ENCODE measurements at places on chromosomes 7 and 10. TPM values are rescaled to one million over a fixed set of nuclear protein-coding genes. Genes with fewer than 3 reads are reported as not detected.

The HTR7 gene
- 0.16 TPM for total RNA-seq

The TMEM130 gene
- total RNA-seq: not detected

The CALHM3 gene
- total RNA-seq: not detected

The ATE1 gene
- 24.4 TPM for total RNA-seq

The PNLIPRP1 gene
- not detected for total RNA-seq

The NPC1L1 gene
- not detected for total RNA-seq

The WNT8B gene
- 0.16 TPM for total RNA-seq

The TUBAL3 gene
- total RNA-seq: not detected

The CCL24 gene
- total RNA-seq: not detected

The GIMAP1 gene
- 5.6 TPM for total RNA-seq

DNA sequence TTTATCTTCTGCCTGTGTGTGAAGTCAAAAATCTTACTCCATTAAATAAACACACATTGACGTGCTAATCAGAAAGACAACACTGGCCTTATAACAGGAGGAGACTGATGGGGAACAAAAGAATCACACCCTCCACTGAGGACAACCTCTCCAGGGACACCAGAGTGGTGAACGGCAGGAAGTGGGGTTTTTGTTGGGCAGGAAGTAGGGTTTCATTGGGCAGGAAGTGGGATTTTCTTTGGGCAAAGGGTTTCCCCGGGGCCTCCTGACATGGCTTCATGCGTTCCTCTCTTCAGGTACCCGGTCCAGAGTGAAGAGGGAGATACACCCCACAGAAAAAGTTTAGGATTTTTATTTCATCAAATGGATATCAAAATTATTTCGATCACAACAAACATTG lies 30.6 kb downstream of the ADARB2 start:
- no peak for ATAC-seq

- ATAC-seq: no peak
Observed at GRCh38 chr10:38072552-38072951, 21.6 kb upstream of the ZNF37A start.

DNA sequence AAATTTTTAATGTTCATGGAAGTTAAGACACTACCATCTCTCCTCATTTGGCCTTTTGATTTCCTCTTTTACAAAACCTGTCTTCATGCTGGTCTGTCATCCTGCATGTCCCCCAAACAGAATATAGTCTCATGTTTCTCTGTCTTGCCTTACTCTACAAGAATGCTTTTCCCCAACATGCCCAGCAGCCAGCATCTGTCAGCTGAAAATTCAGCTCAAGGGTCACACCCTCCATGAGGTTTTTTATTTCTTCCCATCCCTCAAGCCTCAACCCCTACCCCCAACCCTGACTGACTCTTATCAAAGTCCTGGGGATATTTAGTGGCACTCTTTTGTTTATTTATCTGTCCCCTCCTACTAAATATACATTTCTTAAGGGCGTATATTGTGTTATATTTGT lies 202.0 kb downstream of the ANK3 start:
- ATAC-seq: no peak

GRCh38 chr7:50731703-50732582 lies 50.8 kb downstream of the GRB10 start:
- ATAC-seq: no peak

- ATAC-seq: no peak
Observed at GRCh38 chr7:66539902-66540375, 88.7 kb upstream of the KCTD7 start.

GRCh38 chr7:30630986-30631385 lies 36.3 kb downstream of the GARS1 start:
- no peak for ATAC-seq

DNA sequence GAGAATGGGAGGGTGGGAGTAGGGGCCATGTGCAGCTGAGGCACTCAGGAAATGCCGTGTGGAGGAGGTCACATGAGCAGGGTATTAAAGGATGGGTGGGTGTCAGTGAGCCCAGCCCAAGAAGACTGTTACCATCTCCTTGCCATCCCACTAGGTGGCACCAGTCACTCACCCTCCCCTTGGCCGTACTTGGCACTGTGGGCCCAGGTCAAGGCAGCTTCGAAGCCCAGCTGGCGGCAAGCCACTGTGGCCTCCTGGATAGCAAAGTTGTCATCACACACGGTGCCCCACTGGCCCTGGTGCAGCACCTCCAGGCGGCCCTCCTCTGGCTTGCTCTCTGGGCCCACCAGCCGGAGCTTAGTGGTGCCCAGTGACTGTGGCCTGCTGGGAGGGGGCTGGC lies 5.4 kb downstream of the LOXL4 start:
- ATAC-seq: no peak

DNA sequence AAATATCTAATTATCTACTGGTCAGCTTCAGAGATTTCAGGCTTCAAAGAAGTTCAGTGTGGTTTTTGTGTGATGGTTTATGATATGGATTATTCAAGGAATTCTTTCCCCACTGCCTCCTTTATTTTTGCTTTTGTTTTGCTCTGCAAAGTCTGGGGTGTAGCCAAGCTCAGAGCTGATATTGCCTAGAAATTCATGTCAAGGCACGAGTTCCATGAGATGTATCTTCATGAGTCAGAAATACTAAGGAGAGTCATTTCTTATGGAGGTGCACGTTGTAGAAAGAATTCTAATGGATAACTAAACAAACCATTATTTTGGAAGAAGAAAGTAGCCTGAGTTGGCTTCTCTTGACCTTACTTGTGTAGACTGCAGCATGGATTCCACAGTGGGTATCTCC lies 37.4 kb downstream of the VIM start:
- ATAC-seq: no peak

- no peak for ATAC-seq
Observed at GRCh38 chr7:20958572-20958971, 171.9 kb upstream of the SP8 start.

DNA sequence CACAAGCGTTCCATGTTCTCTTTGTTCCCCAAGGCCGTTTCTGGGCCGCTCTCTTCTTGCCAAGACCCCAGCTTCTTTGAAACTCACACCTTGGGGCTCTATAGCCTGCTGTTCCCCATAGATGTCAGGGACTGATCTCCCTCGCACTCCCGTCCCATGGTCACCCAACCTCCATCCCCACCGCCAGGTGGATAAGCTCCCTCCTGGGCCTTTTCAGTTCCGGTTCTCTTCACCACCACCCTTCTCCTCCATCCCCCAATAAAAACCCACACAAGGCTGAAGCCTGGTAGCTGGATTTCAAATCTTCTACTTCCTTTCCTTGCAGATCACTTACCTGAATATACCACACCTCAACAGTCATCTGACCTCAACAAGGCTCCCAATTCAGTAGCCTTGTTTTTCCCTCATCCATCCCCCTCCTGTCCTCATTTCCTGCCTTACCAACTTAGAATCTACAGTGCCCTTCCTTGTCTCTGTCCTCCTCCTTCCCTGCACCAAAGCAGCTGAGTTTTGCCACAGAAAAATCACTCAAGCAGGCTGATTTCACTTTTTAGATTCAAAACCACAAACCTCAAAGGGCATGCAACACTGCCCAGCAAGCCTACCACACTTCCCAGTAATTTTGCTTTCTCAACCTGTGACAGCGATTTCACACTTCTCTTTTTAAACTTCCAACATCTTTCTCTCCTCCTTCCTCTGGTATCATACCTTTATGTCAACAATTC lies 7.7 kb downstream of the SLC37A3 start:
- ATAC-seq: peak; percentile 59

GRCh38 chr10:95988702-95989101 lies 54.7 kb upstream of the CCNJ start:
- ATAC-seq: no peak

GRCh38 chr7:12714379-12714737 lies 26.9 kb downstream of the ARL4A start:
- no peak for ATAC-seq

- no peak for ATAC-seq
Observed at GRCh38 chr7:42392826-42393225, 155.8 kb upstream of the GLI3 start.

GRCh38 chr7:148567524-148567923 lies 23.0 kb upstream of the C7orf33 start:
- ATAC-seq: no peak

DNA sequence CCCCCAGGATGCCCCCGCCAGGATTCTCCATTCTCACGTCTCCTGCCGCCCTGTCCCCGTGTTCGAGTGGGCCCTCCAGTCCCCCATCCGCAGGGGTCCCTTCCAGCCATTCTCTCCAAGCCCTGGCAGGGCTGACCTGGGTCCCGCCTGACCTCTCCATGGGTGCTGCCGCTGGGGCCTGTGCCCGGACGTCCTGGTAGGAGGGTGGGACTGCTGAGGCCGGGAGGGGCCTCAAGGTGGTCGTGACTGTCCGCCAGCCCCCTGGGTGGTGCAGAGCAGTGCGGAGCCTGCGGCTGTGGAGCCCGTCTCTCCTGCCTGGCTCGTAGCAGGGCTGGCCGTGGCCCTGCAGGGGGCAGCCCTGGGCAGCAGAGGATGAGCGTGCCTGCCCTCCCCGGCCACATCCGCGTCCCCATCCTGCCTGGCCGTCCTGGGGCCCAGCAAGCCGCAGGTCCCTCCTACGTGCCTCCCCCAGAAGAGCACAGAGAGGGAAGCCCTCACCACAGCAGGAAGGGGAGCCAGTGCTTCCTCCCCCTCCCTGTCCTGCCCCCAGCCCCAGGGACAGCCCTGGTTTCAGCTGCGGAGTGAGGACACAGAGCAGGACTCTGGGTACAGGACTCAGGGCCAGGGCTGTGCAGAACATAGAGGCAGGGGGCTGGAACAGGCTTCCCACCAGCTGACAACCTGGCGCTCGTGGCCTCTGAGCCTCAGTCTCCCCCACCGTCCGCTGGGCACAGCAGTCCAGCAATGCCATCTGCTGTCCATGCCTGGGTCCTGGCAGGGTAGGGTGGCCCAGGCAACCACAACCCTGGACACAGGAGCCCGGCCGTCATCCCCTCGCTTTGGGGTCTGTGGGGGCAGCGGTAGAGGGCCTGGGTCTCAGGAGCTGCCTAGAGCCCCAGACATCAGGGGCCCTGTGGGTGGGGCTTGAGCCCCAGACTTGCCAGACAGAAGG lies 1.5 kb upstream of the GRIFIN start:
- ATAC-seq: peak; percentile 98

GRCh38 chr10:106904209-106904608 lies 260.3 kb downstream of the SORCS1 start:
- ATAC-seq: no peak

GRCh38 chr10:77571490-77571889 lies 66.1 kb downstream of the KCNMA1 start:
- no peak for ATAC-seq

DNA sequence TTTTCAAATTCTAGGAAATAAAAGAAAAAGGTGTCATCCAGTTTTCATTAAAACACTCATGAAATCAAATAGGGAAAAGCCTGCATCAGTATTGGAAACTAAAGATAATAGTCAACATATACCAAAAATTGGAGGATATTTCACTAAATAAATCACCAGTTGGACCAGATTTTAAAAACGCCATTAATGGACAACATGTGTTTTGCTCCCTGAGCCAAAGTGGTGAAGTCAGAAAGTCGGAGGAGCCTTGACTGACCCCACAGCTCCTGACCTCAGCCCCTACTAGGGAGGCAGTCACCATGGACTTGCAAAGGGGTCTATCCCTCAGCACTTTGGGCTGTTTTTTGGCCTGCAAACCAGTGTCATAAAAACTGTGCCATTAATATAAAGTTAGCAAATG lies 98.3 kb upstream of the SEC61G start:
- no peak for ATAC-seq

GRCh38 chr10:44651834-44652233 lies 259.3 kb upstream of the TMEM72 start:
- no peak for ATAC-seq

DNA sequence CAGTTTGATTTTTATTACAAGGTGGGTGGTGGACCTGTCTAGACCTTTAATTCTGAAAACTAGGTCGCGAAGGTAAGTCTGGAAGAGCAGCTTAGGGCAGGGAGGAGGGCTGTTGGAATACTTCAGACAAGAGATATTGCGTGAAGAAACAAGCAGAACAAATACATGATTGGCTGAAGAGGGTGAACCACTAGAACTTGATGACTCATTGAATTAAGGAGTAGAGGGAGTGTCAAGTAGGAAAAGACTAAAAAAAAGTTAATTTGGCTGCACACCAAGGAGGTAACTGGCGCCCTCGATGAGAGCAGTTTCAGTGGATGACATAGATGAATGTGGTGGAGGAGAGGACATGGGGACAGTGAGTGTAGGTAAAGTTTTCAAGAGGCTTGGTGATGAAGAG lies 41.3 kb downstream of the WNT2 start:
- no peak for ATAC-seq

DNA sequence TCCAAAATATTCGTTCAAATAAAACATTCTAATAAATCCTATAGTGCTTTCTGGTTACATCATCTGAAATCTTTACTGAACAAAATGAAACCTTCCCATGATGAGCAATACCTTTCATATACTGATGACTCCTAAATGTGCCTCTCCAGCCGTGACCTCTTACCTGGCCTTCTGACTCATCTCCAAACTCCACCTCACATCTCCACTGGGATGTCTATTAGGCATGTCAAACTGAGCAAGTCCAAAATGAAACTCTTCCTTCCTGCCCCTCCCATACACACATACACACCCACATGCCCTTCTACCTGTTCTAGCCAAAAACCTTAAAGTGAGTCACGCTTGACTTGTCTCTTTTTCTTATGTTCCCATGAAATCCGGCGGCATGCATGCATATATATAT lies 22.9 kb downstream of the GSAP start:
- peak; percentile 98 for ATAC-seq

GRCh38 chr10:14560274-14560673 lies 214.4 kb downstream of the FAM107B start:
- ATAC-seq: peak; percentile 49

GRCh38 chr10:79627075-79627474 lies 16.3 kb downstream of the SFTPA1 start:
- ATAC-seq: no peak

GRCh38 chr7:153382641-153383101 lies 623.1 kb downstream of the ACTR3B start:
- no peak for ATAC-seq
